ENCODE measurements at places on chromosomes 4 and X.
A peak's percentile ranks its signal among the peaks of the same experiment; 100 is the strongest.

- no peak for DNase-seq
These were observed 254.3 kb upstream of the AGA start for GRCh38 chr4:177696438-177696966.

GRCh38 chr4:26751838-26752237 is 108.8 kb upstream of the STIM2 start:
- DNase-seq = no peak

GRCh38 chr4:86506591-86506990 is 87.5 kb upstream of the PTPN13 start:
- no peak for DNase-seq

DNA sequence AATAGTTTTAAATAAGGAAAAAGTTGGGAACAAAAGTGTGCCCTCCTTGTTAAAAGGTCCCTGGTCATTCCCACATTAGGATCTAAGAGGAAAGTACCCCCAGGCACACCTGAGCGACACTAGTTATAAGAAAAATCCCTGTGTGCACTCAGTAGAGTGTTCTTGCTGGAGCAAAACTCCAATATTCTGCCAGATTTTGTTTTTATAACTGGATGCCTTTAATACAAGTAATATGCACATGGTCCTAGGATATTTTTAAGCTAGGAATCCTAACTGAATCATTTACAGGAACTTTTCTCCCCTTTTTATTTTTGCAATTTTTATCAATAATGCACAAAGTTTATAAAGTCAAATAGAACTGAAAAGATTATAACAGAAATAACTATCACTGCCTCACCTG is 68.6 kb downstream of the BEND4 start:
- DNase-seq = no peak

DNA sequence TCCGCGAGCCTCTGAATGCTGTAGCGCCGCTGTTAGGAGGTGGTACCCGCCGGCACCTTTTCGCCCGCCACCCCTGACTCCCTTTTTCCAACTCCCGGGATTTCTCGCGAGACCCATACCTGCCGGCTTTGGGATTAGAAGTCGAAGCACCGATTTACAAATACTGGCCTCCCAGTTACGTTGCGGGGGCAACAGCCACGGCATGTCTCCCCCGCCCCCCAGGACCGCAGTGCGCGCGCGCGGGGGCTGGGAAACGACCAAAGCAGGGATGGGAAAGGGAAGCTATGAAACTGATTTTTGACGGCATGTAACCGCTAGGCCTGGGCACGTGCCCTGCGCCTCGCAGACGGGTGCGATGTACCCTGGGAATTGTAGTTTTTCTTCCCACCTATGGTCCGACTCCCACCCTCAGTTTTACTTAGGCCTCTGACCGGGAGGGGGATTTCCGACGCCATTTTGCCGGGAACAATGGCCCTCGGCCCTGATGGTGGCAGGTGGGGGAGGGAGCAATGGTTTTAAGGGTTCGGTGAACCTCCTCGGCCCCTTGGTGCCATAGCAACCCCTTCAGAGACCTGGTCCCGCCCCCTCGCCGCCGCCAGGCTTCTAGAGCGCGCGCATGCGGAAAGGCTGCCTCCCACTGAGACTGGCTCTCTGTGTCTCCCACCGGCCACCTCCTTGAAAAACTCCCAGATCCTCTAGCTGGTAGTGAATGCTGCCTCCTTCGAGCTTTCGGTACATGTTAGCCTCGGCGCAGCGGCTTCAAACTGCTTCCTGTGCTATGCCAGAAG is 772 bp upstream of the WNK3 start:
- peak; percentile 56 for DNase-seq

- no peak for DNase-seq
These were observed 396.5 kb downstream of the PRDM5 start for GRCh38 chr4:120526033-120526432.

GRCh38 chr4:76881375-76881774 is 16.6 kb downstream of the SOWAHB start:
- DNase-seq = no peak

DNA sequence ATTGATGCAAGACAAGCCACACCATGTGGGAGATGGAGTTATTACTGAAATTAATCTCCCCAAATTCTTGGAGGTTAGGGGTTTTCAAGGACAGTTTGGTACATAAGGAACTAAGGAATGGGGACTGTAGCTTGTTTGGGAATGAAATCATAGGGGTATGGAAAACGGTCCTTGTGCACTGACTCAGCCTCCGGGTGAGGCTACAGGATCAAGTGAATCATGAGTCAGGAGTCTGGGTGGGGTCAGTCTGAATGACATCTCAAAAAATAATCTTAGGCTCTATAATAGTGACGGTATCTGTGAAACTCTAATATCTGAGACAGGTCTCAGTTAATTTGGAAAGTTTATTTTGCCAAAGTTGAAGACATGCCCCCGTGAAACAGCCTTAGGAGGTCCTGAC is 128.5 kb upstream of the CYSLTR1 start:
- no peak for DNase-seq

DNA sequence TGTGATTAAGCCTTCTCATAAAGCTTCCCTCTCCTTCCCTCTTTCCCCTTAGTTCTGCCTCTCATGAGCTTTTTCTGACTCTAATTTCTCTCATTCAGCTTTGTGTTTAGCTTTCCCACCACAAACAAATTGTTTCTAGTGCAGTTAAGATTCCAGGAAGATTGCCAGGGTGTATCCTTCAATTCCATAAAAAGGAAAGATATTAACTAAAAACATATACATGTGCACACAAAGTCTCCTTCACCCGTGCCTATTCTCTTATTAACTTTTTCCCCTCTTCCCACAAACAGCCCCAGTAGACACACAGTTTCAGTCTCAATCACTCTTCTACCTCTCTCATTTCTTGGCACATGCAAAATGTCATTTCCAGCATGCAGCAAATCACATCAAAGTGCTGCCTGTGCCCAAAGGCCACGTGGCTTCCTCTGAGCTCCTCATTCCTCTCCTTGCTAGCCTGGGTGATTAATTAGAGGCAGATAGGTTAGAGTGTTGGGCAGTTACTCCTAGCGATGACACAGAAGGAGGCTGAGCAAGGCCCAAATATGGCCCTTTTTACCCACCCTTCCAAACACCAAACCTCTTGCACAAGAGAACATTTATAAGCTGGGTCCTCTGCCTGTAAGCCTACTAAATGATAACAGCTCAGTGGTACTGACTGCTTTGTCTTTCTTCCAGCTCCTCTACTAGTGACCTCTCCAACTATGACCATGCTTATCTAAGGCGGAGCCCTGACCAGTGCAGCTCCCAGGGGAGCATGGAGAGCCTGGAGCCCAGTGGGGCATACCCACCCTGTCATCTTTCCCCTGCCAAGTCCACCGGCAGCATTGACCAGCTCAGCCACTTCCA is 159.6 kb downstream of the SOWAHB start:
- DNase-seq = peak; percentile 94

- no peak for DNase-seq
These were observed 40.8 kb downstream of the HTRA3 start for GRCh38 chr4:8310306-8310705.

DNA sequence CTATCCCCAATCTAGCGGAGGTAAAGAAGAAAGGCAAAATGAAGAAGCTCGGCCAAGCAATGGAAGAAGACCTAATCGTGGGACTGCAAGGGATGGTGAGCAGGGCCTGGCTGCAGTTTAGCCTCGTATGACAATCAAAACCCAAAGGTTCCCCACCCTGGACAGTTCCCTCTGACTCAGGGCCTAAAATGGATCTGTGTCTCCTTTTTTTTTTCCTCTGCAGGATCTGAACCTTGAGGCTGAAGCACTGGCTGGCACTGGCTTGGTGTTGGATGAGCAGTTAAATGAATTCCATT is 986 bp downstream of the HDAC6 start:
- no peak for DNase-seq

DNA sequence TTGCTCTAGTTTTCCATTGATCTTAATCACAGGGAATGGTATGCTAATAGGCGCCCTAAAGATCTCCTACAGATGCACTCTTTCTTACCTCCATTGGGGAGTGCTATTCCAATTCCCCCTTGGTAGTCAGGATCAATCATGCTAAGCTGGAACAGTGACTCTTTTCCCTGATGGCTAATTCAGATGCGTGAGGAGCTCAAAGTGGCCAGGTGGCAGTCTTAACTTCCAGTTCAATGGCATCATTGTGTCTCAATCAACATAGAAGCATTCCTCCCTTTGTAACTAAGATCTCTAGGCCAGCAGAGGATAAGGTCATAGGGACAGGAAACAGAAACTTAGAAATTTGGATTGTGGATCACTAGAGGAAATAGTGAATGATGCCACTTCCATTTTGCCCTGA is 216.8 kb downstream of the GRID2 start:
- DNase-seq = no peak

- DNase-seq = no peak
These were observed 151.0 kb downstream of the ANTXR2 start for GRCh38 chr4:79922011-79922410.

- no peak for DNase-seq
These were observed 489.7 kb upstream of the GNPDA2 start for GRCh38 chr4:45215976-45216542.

- DNase-seq = no peak
These were observed 104.6 kb downstream of the ARHGEF9 start for GRCh38 chrX:63680423-63680822.

DNA sequence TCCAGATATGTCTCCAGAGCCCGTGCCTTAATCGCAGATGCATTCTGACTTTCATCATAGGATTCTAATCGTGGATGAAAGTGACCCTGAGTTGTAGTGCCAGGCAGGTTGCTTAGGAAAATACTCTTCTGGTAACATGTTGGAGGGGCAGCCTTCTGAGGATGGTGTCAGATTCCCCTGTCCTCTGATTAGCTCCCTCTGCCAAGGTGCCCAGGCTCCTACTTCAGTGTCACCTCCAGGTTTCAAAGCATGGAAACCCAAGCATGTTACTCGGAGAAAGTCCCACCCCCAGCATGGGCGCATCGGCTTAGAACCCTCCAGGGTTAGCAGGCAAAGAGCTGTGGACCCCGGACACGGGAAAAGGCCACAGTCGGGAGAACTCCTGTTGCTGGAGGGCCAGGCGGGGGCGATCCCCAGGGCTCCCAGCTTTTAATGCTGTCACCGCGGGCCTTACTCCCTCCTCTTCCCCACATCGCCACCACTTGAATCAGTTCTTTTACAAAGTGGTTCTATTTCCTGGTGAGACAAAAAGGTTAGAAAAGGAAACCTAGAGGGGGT is 44.5 kb downstream of the TRIM2 start:
- no peak for DNase-seq

- DNase-seq = no peak
These were observed 514.0 kb upstream of the SMIM31 start for GRCh38 chr4:164239976-164240375.

- DNase-seq = peak; percentile 61
These were observed 182.7 kb upstream of the PCDH7 start for GRCh38 chr4:30537456-30537855.

DNA sequence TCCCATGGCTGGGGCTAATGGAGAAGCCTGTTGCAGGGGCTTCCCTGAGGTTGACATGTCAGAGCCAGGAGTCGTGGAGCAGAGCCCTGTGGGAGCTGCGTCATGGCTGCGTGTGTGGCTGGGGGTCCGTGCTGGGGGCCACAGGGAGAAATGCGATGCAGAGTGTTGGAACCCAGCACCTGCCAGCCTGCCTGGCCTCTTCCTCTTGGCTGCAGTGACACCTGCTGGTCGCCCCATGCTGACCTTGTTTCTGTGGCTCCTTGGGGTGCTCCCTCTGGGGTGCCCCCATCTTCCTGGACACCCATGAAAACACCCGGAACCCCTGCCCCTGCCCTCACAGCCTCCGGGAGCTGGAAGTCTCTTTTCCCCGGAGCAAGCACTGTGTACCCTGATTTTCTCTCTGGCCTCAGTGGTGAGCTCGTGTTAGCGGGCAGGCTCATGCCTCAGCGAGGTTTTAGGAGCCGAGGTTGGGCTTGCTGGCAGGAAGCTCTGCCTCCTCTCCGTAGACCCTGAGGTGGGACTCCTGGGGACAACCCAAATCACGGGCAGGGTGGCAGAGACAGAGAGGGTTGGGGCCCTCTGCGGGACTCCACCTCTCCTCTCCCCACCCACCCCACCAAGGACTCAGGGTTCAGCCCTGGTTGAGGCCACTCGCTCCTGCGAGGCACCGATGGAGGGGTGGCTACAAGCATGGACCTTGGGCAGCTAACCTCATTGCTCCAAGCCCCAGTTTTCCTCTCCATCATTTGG is 103.7 kb downstream of the SORCS2 start:
- no peak for DNase-seq

DNA sequence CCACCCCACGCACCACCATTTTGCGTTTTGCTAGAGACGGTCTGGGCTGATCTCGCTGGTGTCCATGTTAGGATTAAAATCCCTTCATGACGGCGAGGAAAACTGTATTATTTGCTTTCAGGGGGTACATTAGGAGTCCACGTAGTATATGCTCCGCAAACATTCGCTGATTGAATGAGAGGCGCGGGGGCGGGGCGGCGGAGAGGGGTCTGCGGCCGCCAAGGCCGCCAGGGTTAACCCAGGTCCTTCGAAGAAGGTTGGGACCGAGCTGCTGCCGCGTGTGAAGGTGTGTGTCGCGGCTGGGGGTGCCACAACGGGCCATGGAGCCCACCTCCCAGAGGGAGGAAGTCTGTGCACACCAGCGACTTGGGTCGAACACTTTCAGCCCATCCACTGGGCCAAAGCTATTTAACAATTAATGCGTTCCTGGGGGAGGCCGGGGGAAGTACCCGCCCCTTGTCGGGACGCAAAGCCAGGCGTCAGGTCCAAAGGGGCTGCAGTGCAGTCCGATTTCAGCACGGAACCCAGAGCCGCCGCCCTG is 6.4 kb upstream of the PITX2 start:
- no peak for DNase-seq

- peak; percentile 32 for DNase-seq
These were observed 33.5 kb downstream of the HPF1 start for GRCh38 chr4:169724260-169724659.

- no peak for DNase-seq
These were observed 25.9 kb downstream of the EIF2S3 start for GRCh38 chrX:24080704-24081103.

DNA sequence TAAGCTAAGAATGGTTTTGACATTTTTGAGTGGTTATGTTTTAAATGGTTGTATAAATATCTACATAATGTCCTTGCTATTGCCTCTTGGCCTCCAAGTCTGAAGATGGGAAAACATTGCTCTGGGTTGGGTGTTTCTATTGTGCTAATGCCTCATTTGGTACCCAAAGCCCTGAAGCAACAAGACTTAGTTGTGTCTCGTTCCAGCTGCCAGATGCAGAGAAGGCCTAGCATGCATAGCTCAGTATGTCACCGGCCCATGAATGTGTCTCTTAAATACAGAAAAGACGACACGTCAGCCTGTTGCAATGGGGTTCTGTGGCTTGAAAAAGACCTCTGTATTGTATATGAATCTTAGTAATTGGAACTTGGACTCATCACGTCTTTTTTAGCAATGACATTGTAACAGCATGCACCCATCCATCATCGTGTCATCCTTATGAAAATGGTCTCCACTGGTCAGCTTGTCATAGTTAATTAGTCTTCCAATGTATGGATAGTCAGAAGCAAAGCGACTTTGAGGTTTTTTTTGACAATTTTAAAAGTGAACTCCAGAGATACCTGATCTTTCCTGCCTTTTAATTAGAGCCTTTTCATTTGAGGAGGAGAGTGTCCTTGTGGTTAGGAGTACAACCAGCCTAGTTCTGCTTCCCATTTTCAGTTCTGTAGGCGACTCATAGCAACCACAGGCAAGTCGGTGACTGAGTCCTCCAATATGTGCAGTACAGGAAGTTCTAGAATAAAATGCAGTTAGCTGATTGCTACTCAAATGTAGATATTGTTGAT is 126.4 kb upstream of the GATB start:
- no peak for DNase-seq

GRCh38 chrX:1389181-1389992 is 2.5 kb downstream of the SLC25A6 start:
- no peak for DNase-seq

- no peak for DNase-seq
These were observed 482 bp downstream of the RNF4 start for GRCh38 chr4:2469192-2469984.

All from fibroblast of skin of left quadriceps (primary cell).